ENCODE measurements at places on chromosomes 5 and 9. TPM values are rescaled to one million over a fixed set of nuclear protein-coding genes. Genes with fewer than 3 reads are reported as not detected.

The TRIM41 gene
- 45.2 TPM for total RNA-seq

GRCh38 chr9:103068753-103069152 lies 73.6 kb downstream of the CYLC2 start:
- no peak for DNase-seq
- no peak overlapping the region for H3K27ac ChIP-seq
- no peak overlapping the region for H3K4me3 ChIP-seq
- H3K36me3 ChIP-seq: no peaks in the 10 kb centered on the region

DNA sequence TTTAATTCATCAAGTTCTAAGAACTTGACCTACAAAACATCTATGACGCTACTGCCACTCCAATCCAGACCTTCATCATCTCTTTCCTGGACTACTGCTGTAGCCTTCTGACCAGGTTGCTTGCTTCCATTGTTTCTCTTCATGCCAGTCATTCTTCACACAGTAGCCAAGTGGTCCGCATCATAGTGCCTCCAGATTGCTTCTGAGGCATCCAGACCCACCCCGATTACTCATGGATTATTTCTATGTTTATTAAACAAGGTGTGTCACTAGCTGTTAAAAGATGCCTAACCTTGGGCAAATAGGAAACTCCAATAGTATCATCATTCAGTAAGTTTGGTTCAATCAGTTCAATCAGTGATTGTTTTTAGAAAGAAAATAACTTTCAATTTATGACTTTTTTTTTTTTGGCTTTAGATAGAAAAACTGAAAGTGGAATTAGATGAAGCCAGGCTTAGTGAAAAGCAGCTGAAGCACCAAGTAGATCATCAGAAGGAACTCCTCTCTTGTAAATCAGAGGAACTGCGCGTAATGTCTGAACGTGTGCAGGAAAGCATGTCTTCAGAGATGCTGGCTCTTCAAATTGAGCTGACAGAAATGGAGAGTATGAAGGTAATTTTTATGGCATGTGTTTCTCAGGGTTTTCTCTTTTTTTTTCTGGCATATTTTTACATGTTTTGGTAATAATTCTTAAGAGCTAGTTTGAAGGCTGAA lies 9.5 kb downstream of the SPDL1 start:
- H3K4me3 ChIP-seq: no peak overlapping the region
- H3K4me1 ChIP-seq: no peaks in the 10 kb centered on the region
- no peaks in the 10 kb centered on the region for H3K27me3 ChIP-seq
- H3K36me3 ChIP-seq: peaks cover 58% of the 10 kb centered on the region
- H3K27ac ChIP-seq: no peak overlapping the region

DNA sequence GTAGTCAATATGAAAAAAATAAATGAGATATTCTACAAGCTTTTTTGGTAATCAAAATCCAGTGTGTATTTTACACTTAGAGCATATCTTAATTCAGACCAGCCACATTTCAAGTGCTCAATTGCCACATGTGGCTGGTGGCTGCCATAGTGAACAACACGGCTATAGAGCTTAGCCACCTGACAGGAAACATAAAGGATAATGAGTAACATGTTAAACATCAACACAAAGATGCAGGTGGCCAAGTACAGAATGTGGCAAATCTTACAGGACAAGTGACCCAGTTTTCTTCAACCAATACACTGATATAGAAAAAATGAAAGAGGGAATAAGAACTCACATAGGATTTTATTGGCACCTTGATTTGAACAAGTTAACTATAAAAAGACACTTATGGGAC lies 61.4 kb downstream of the KIF24 start:
- H3K27me3 ChIP-seq: no peaks in the 10 kb centered on the region
- no peak overlapping the region for H3K4me3 ChIP-seq
- no peaks in the 10 kb centered on the region for H3K4me1 ChIP-seq

- no peak overlapping the region for H3K4me3 ChIP-seq
- H3K4me1 ChIP-seq: peaks cover 11% of the 10 kb centered on the region
- DNase-seq: no peak
- no peaks in the 10 kb centered on the region for H3K36me3 ChIP-seq
- H3K27me3 ChIP-seq: no peaks in the 10 kb centered on the region
- no peak overlapping the region for H3K27ac ChIP-seq
These were observed 59.8 kb upstream of the OTULINL start for GRCh38 chr5:14521748-14522147.

DNA sequence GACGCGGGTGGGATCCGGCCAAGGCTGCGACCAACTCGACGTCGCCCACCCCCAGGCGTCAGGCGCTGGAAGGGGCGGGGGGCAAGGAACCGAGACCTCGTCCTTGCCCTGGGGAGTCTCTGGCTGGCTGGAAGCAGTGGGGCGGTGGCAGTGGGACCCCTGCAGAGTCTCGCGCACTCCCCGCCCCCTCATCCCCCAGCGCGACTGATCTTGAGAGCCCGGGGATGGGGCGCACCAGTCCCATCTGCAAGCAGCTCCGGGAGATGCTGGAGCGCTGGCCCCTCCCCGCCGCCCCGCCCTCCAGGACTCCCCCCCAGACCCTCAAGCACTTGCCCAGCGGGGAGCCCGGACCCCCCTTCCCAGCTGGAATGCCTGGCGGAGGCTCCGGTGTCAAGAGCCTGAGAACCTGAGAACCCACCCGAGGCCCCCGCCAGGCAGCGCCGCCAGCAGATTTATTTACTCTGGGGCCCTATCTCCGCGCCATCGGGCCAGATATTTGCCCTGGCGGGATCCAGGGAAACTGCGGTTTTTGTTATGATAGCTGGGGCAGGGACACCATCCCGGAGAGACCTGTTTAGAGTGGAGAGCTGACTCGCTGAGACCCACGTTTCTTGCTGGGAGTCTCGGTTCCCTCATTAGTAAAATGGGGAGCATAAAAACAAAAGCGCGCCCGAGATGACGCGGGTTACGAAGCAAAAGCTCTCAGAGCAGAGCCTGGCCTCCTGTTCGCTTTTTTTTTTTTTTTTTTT lies 1.2 kb downstream of the PRRT1B start:
- peak; percentile 38 for DNase-seq
- no peaks in the 10 kb centered on the region for H3K36me3 ChIP-seq
- peaks cover 15% of the 10 kb centered on the region for H3K4me1 ChIP-seq
- H3K27me3 ChIP-seq: peaks cover 40% of the 10 kb centered on the region
- no peak overlapping the region for H3K27ac ChIP-seq
- H3K4me3 ChIP-seq: no peak overlapping the region

DNA sequence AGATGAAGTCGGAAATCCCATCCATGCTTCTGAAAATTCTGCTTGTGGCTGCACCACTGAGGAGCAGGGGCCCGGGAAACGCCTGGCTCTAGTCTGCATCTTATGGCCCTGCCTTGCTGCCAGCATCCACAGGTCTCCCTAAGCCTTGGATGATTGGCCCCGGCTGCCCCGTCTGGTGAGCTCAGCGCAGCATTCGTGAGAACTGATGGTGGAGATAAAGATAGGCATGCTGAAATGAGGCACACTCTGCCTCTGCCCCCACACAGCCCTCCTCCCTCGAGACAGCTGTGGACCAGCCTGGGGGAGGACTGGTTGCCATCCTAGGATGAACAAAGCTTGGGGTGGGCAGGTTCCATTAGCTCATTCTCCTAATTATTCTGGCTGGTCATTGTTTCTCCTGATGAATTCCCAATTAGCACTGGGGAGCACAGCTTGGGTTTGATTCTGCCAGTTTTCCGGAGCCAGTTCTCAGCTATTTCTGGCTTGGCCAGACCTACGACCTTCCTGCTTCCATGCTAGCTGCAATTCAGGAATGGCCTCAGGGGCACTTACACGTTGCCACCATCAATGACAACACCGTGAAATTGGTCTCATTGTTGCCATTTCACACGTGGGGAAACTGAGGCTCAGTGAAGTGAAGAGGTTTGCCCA lies 62.8 kb upstream of the CPEB4 start:
- DNase-seq: no peak
- H3K27ac ChIP-seq: no peak overlapping the region
- H3K4me3 ChIP-seq: no peak overlapping the region
- H3K36me3 ChIP-seq: no peaks in the 10 kb centered on the region

DNA sequence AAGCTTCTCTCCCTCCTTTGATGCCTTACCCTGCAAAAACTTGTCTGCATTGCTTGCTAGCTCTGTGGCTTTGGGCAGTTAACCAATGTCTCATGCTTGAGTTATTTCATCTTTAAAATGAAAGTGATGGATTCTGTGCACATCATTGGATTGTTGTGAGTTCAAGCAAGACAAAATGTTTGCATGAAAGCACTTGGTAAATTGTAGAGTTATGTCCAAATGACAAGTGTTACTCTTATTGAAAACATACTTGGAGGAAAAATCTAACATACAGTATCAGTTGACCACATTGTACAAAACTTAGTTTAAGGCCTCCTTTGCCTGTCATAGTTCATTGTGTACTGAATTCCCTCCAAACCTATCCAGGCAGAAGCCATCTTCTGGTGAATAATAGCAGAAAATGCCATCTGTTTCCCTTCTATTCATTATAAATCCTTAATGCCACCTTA lies 30.0 kb downstream of the TGFBR1 start:
- H3K4me1 ChIP-seq: peaks cover 38% of the 10 kb centered on the region
- DNase-seq: peak; percentile 28
- no peaks in the 10 kb centered on the region for H3K36me3 ChIP-seq
- H3K27ac ChIP-seq: peak overlapping the region; percentile 60
- no peak overlapping the region for H3K4me3 ChIP-seq
- H3K27me3 ChIP-seq: no peaks in the 10 kb centered on the region

DNA sequence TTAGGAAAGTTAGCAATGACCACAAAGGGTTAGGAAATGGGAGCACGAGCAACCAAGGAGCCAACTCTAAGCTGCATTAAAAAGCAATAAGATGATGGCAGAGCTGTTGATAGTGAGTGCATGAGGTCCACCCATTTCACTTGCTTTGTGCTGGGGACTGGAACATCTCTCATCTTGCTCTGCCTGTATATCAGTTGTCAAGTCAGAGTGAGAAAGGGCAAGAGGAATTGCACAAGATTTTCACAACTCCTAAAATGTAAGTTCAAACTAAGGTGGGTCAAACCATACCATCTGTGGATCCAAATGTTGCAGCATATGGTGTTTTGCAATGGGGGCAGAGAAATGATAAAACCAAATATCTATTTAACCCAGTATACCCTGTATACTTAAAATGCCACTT lies 2.8 kb upstream of the ESM1 start:
- no peaks in the 10 kb centered on the region for H3K27me3 ChIP-seq
- no peaks in the 10 kb centered on the region for H3K4me1 ChIP-seq
- H3K27ac ChIP-seq: no peak overlapping the region
- H3K4me3 ChIP-seq: no peak overlapping the region
- H3K36me3 ChIP-seq: no peaks in the 10 kb centered on the region

- H3K27me3 ChIP-seq: no peaks in the 10 kb centered on the region
- peak; percentile 51 for DNase-seq
- H3K4me3 ChIP-seq: peak overlapping the region; percentile 3
- peaks cover 99% of the 10 kb centered on the region for H3K4me1 ChIP-seq
- H3K36me3 ChIP-seq: no peaks in the 10 kb centered on the region
- peak overlapping the region; percentile 95 for H3K27ac ChIP-seq
These were observed 6.0 kb downstream of the B4GALT1 start for GRCh38 chr9:33161011-33161588.

- H3K4me3 ChIP-seq: no peak overlapping the region
- H3K4me1 ChIP-seq: peaks cover 5% of the 10 kb centered on the region
- DNase-seq: peak; percentile 23
- no peaks in the 10 kb centered on the region for H3K36me3 ChIP-seq
- no peak overlapping the region for H3K27ac ChIP-seq
These were observed 4.9 kb upstream of the RARS1 start for GRCh38 chr5:168481330-168481788.

GRCh38 chr9:80836013-80836412 lies 853.3 kb downstream of the TLE1 start:
- H3K36me3 ChIP-seq: no peaks in the 10 kb centered on the region
- no peaks in the 10 kb centered on the region for H3K4me1 ChIP-seq
- H3K27ac ChIP-seq: no peak overlapping the region
- DNase-seq: no peak

- H3K36me3 ChIP-seq: no peaks in the 10 kb centered on the region
- H3K4me3 ChIP-seq: no peak overlapping the region
- H3K4me1 ChIP-seq: no peaks in the 10 kb centered on the region
- DNase-seq: no peak
These were observed 102.3 kb downstream of the GLIS3 start for GRCh38 chr9:4197548-4197947.

GRCh38 chr5:178529080-178529479 lies 61.1 kb downstream of the COL23A1 start:
- no peak for DNase-seq
- no peaks in the 10 kb centered on the region for H3K36me3 ChIP-seq
- H3K27me3 ChIP-seq: peaks cover 4% of the 10 kb centered on the region
- H3K4me3 ChIP-seq: no peak overlapping the region

- peaks cover 12% of the 10 kb centered on the region for H3K4me1 ChIP-seq
- DNase-seq: no peak
- peaks cover 8% of the 10 kb centered on the region for H3K27me3 ChIP-seq
- no peak overlapping the region for H3K27ac ChIP-seq
- no peaks in the 10 kb centered on the region for H3K36me3 ChIP-seq
These were observed 596 bp upstream of the FGFR4 start for GRCh38 chr5:177085985-177086653.

DNA sequence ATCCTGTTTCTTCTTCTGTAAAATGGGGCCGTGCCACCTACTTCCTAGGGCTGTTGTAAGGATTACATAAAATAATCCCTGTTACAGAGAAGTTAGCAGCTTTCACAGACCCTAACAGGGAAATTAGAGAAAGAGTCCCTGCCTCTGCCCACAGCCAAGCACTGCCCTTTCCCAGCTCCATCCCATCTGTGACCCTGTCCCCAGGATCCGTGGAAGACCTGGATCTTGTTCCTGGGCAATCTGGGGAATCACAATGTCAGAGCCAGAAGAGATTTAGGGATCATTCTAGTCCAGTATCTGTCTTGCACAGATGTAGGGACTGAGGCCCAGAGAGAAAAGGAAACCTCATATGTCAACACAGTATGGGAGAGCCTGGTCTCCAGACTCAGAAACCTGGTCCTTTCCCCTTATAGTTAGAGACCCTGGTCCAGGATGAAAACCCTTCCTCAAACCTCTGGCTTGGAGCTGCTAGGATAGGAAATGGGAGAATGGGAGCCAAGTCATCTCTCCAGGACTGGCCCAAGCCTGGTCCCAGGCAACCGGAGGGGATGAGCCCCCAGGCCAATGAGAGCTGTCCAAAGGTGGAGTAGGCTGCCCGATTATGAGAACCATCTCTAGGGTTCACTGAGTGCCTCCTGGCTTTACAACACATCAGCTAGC lies 12.5 kb downstream of the LHX6 start:
- H3K27me3 ChIP-seq: peaks cover 78% of the 10 kb centered on the region
- H3K27ac ChIP-seq: no peak overlapping the region
- H3K4me1 ChIP-seq: peaks cover 41% of the 10 kb centered on the region
- H3K36me3 ChIP-seq: no peaks in the 10 kb centered on the region
- no peak for DNase-seq

GRCh38 chr9:36078051-36078450 lies 41.3 kb downstream of the RECK start:
- no peaks in the 10 kb centered on the region for H3K36me3 ChIP-seq
- DNase-seq: no peak
- no peak overlapping the region for H3K4me3 ChIP-seq
- no peaks in the 10 kb centered on the region for H3K27me3 ChIP-seq

GRCh38 chr9:36721846-36722588 lies 149.3 kb downstream of the MELK start:
- no peak overlapping the region for H3K4me3 ChIP-seq
- no peak overlapping the region for H3K27ac ChIP-seq
- no peak for DNase-seq
- H3K27me3 ChIP-seq: no peaks in the 10 kb centered on the region
- no peaks in the 10 kb centered on the region for H3K36me3 ChIP-seq
